ENCODE measurements at places on chromosomes 2 and 18.

DNA sequence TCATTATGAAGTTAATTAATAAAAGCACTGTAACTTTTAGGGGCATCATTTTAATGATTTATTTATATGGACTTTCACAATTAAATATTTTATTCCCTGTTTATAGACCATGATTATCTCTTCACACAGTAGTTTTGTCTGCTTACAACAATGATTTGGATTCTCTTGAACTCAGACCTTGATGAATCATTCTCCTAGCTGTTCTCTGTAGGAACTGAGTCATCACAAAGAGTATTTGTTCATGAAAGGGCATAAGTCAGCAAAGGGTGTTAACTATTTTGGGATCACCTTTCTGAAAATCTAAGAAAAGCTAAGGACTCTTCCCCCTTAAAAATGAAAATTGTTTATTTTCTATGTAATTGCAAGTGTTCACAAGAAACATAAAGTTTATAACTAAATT is 461.1 kb upstream of the UBE2E3 start:
- DNase-seq = no peak

DNA sequence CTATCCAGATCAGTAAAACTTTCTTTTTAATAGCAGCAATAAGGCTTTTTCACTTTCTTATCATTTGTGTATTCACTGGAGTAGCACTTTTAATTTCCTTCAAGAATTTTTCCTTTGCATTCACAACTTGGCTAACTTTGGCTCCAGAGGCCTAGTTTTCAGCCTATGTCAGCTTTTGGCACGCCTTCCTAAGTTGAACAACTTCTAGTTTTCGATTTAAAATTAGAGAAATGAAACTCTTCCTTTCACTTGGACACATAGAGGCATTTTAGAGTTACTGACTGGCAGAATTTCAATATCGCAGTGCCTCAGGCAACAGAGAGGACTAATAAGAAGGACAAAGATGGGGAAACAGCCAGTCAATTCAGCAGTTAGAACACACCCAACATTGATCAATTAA is 577.4 kb downstream of the DSC3 start:
- no peak for DNase-seq

DNA sequence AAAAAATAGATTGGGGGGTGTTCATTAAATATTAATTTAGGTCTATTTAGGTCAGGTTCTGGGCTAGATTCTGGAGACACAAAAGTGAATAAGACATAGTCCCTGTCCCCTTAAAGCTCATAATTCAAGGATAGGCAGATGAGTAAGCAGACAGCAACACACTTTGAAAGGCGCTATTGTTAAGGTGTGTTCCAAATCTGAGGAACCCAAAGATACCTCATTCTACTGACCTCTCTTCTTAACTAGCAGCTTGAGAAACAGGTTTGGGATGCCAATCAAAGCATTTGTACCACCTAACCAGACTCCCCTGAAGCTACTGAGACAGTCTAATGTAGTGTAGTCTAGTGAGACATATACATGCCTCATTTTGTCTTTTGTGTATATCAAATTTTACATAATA is 34.8 kb downstream of the SEMA4F start:
- DNase-seq = no peak

- DNase-seq = no peak
Measured at GRCh38 chr18:8142131-8142711, 467.0 kb upstream of the RAB12 start.

- no peak for DNase-seq
Measured at GRCh38 chr2:26692279-26692896, at the start of gene KCNK3. KCNK3 (plus strand) TSS chr2:26692722; CDS start chr2:26692876, 154 bp downstream.

DNA sequence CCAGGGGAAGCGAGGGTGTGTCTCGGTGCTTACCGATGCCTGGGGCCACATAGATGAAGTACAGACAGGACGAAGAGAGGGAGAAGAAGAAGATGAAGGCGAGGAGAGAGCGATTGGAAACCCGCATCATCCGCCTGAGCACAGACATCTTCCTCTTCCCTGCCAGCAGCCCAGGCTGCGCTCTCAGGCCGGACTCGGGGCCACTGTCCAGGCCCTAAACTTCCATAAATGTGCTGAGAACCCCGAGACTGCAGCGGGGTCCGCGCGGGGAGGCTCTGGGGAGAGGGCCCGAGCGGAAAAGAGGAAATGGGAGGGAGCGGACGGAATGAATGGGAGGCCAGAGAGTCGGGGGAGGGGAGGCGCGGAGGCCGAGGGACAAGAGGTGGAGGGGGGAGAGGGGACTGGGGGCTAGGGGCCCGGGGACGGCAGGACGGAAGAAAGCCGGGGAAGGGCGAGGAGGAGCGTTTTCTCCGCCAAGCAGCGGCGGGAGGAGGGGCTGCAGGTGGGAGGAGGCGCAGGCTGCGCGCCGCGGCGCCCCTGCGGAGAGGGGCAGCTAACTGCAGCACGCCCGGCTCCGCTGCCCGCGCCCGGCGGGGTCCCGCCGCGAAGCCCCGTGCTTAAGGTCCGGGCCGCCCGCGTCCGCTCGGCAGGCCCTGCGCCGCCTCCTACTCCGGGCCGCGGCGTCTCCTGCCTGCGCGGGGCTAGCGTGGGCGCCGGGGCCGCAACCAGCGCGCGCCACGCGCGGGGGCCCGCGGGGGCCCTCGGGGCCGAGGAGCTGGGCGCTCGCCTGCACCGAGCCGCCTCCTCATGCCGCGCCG is at the start of gene B4GALT6:
Gene B4GALT6, minus strand, starts transcription at position 303 of the 818 bp plus-strand sequence. Its CDS starts 155 bp downstream, at position 148.
- no peak for DNase-seq

DNA sequence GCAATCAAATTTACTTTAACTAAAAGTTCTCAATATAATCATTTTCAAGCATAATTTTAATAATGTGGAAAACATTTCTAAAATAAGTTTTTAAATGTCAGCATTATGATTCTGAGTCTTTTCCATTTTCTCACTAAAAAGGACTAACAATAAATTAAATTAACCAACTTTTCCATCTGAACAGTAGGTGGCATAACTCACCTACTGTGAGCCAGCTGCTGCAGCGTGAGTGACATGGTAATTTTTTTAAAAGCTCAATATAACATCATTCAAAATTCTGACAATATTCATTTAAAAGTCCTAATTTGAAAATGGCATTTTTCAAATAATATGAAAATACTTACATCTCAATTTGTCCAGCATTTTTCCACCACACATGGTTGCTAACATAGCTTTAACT is 66.5 kb downstream of the DTNB start:
- DNase-seq = no peak

- DNase-seq = no peak
Measured at GRCh38 chr2:211837206-211837605, 701.4 kb downstream of the ERBB4 start.

- DNase-seq = no peak
Measured at GRCh38 chr18:12106471-12106870, 12.8 kb downstream of the ANKRD62 start.

DNA sequence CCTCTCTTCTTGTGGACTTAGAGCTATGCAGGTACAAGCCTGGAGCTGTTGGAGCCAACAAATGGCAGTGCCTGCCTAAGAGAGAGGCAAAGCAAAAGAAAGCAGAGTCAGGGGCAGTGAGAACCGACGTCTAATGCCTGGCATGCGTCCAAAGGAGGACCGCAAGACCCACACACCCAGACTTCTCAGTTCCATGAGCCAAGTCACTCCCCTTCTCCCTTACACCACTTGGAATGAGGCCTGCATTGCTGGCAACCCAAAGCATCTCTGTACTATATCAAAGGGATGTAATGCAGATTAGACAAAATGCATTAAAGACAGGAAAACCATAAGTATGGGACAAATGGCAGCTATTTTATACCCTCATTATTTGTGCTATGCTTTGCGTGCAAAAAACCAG is 49.9 kb upstream of the RNU4ATAC start:
- no peak for DNase-seq

DNA sequence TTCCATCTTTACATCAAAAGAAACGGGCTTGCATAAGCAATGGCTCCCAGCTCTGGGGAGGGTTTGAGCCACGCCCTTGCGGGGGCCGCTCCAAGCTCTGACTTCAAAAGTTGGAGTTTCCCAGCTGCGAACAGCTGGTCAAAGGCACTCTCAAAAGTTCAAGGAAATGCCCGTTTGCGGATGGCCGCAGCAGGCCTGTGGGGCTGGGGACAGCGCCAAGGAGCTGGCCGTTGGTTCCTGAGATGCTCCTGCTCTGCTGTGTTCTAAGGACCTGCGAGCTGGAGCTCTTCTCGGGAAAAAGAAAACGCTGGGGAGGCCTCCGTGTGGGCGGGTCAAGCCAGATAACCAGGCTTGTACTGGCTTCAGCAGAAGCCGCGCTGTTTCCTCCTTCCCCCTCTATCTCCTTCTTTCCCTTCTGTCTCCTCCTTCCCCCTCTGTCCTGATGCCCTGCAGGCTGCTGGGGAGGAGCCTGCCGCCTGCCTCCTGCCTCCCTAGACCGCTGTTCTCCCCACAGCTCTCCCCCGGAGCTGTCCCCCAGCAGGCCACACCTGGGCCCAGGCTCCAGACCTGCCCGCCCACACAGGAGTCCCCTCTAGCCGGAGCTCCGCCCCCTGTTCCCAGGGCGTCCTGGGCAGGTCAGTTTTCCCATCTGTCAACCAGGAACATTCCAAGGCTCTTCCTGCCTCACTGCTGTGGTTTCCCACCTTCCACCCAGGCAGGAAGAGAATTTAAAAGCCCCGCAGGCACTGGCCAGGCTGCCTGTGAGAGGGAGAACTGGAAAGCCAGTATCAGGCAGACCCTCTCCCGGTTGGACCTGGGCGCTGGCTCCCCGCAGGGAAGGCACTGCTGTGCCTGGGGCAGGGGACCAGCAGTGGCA is 14.1 kb downstream of the KLF11 start:
- no peak for DNase-seq

GRCh38 chr18:12686100-12686499 is 16.4 kb downstream of the CEP76 start:
- no peak for DNase-seq

DNA sequence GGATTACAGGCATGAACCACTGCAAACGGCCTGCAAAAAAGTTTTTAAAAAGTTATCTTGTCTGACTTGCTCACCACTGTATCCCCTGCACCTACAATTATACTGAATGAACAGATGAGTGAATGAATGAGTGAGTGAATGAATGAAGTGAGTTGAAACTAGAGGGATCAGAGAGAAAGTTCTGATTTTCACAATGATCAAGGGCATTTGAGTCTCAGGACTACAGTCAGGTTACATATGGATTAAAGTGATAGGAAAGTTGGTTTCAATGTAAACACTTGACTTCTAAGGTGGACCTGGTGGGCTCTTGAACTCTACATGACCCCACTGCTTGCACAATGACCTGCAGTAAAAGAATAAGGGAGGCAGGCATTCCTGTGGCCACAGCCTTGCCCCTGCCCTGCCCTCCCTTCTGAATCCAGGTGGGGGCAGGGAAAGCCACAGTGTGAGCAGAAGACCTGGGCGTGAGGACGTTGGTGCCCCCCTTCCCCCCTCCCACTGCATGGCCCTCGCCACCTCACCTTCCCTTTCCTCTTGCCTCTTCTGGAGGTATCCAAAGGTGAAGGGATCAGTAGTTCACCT is 10.7 kb downstream of the C2orf80 start:
- DNase-seq = no peak

Data from stimulated activated CD4-positive, alpha-beta T cell treated with anti-CD3 and anti-CD28 coated beads, Interleukin-1b, Interleukin-23, amount 100 ng/mL, for 1 hour (primary cell).